ENCODE measurements at places on chromosomes 6 and 20. TPM values are rescaled to one million over a fixed set of nuclear protein-coding genes. Genes with fewer than 3 reads are reported as not detected.

SYTL3 gene
- 1.4 TPM for total RNA-seq

DNA sequence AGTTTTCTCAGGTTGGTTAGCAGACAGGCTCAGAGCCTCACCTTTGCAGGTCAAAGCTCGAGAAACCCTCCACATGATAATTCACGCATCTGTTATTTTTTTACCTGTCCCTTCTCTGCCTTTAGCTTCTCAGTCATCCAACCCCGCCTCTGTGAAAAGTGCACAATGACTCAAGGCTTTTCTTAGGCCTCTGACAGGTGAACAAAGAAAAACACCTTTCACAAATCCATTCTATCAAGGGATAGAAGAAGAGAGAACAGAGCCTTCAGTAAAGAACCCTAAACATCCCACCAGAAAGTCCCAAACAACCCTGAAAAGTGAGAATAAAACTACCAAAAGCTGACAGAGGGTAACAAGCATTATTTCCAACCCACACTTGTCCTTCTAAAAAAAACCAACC is 178.2 kb downstream of the GJA10 start:
- no peak for DNase-seq

- no peak for DNase-seq
These were observed 154.1 kb downstream of the CD24 start for GRCh38 chr6:106820412-106820852.

- DNase-seq, result no peak
These were observed 146.2 kb downstream of the UST start for GRCh38 chr6:148893073-148893472.

Measured in chondrocyte (in vitro differentiated cells).